ENCODE measurements at places on chromosomes 13 and 19.

- no peak for DNase-seq
These were observed 27.0 kb downstream of the ZNF20 start for GRCh38 chr19:12113121-12113520.

DNA sequence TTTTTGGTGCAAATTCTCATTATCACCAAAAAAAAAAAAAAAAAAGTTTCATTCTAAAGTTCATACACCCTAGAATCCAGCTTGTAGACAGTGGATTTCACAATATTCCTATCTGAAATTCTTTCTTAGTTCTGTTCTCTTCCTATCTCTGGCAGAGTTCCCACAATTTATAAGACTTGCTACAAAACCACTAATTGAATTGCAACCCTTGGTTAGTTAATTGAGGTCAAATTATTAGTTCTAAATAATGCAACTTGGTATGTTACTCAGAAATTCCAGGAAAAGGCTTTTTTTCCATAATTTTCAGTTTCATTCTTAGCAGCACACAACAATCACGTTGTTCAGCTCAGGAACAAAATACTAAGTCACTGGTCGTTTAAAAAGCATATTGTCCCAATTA lies 58.5 kb downstream of the SPATA13 start:
- DNase-seq, result no peak

DNA sequence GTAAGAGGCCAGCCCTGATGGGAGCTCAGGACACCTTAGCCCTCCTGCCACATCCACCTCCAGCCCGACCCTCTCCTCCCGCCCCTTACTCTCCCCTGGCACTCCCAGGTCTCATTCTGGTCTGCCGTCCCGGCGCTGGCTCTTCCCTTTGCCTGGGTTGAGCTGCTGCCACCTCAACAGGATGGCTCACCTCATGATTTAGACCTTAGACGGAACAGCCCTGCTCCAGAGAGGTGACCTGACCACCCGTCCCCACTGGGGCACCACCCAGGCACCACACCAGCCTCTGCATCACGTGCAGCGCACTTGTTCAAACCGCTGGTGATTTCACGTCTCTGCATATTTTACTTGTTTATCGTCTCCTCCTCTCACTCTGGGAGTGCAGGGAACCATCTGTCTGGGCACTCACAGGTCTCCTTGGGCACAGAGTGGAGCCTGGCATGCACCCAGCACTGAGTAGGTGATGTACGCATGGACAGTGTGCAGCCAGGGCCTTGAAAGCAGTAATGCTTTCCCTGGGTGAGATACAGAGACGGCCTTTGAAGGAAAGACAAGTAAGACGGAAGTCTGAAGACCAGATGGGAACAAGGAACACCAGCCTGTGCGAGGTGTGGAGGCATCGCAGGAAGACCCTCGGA lies 183.1 kb downstream of the KATNAL1 start:
- DNase-seq, result no peak

- DNase-seq, result no peak
These were observed 3.2 kb downstream of the ZNF562 start for GRCh38 chr19:9671655-9672054.

- DNase-seq, result no peak
These were observed 15.8 kb upstream of the CLDN10 start for GRCh38 chr13:95536632-95537241.

- DNase-seq, result no peak
These were observed 76.7 kb downstream of the RASA3 start for GRCh38 chr13:114055766-114056165.

GRCh38 chr19:3538965-3539755 lies at the start of gene TEKTIP1:
TSS of gene TEKTIP1 (plus strand) at chr19:3539174. CDS start at chr19:3539178, 4 bp downstream.
- DNase-seq, result no peak

GRCh38 chr19:33374236-33374714 lies 766 bp downstream of the CEBPG start:
- no peak for DNase-seq

- DNase-seq, result no peak
These were observed 312.4 kb downstream of the ZNF536 start for GRCh38 chr19:30684613-30685012.

- no peak for DNase-seq
These were observed 207.9 kb upstream of the UFM1 start for GRCh38 chr13:38141792-38142191.

GRCh38 chr13:21663197-21663596 lies 7.7 kb upstream of the FGF9 start:
- no peak for DNase-seq

DNA sequence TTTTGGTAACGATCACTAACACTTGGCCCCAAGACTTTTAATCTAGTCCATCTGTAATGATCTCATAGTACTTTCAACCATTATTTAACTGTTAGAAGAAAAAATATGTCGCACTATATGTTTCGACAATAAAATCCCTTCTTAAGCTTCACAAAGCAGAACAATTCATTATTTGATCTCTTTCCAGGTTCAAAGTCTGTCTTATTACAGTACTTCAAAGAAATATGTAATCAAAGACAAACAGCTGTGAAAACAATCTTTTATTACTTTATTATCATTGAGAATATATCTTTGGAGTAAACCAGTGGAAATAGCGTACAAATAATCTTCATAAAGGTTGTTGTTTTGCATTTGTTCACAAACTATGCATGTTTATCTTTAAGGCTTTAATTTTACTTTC lies 93.5 kb downstream of the DACH1 start:
- no peak for DNase-seq

DNA sequence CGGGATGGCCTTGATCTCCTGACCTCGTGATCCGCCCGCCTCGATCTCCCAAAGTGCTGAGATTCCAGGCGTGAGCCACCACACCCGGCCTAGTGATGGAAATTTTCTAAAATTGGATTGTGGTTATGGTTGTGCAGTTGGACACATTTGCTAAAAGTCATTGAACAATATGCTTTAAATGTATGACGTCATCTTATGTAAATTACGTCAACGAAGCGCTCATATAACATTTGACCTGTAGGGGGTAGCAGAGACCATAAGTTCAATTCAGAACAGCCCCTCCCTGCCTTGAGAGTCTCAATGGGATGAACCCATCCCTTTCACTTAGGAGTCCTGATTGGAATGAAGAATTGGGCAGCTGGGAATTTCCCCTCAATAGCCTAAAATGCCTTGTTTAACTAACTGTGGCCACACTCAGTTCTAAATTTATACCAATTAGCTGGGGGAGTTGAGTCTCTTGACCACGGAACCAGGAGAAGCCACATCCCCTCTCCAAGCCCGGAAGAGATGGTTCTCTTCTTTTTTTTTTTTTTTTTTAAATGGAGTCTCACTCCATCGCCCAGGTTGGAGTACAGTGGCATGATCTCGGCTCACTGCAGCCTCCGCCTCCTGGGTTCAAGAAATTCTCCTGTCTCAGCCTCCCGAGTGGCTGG lies 15.2 kb upstream of the TLE6 start:
- DNase-seq, result no peak

DNA sequence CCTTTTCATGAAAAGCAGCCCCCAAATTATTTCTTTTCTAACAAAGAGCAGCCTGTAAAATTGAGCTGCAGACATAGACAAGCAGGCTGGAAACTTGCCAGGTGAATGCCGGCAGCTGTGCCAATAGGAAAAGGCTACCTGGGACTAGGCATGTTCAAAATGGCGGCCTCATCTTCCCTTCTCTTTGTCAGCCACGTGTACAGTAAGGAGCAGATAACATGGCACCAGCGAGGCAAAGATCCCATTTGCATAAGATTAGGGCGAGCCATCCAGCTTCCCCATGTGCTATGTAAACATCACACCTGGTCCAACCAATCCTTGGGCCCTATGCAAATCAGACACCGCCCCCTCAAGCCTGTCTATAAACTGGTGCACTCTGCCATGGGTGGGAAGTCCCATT lies 31.2 kb upstream of the CACNA1A start:
- DNase-seq, result no peak

DNA sequence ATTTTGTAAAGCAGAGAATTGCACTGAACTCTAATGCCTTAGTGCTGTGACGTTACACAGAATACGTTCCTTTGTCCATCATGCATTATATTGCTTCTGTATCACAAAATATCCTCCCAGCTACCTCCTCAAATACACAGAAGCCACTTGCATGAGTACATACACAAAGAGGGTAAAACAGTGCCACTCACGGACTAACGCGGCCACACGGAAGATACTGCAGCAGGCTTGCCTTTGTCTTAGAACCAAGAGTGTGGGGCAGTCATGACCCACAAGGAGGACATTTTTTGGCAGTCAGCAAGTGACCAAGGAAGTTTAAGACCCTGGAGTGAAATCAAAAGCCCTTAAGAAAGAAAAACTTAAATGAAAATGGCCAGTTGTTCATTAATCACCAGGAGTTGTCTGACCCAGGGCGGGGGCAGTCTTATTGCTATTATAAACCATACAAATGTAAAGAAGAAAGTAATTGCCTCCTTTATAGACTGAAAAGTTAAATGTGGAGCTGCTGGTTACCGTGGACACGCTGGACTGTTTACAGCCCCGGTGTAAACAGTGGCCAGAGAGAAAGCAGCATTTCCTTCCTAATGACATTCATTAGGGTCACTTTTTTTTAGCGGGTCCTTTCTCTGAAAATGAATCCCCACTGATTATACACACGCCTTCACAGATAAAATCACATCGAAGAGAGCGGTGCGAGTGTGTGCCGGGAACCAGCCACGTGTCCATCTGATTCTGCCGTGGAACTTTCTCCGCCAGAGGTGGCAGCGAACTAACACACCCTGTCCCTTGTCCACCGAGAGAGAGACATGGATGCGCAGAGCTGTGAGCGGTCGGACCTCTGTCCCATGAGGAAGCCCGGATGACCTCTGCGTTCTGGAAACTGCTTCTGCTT lies 66.8 kb downstream of the SOX1 start:
- no peak for DNase-seq

GRCh38 chr13:95445131-95445530 lies 107.4 kb upstream of the CLDN10 start:
- DNase-seq, result no peak

DNA sequence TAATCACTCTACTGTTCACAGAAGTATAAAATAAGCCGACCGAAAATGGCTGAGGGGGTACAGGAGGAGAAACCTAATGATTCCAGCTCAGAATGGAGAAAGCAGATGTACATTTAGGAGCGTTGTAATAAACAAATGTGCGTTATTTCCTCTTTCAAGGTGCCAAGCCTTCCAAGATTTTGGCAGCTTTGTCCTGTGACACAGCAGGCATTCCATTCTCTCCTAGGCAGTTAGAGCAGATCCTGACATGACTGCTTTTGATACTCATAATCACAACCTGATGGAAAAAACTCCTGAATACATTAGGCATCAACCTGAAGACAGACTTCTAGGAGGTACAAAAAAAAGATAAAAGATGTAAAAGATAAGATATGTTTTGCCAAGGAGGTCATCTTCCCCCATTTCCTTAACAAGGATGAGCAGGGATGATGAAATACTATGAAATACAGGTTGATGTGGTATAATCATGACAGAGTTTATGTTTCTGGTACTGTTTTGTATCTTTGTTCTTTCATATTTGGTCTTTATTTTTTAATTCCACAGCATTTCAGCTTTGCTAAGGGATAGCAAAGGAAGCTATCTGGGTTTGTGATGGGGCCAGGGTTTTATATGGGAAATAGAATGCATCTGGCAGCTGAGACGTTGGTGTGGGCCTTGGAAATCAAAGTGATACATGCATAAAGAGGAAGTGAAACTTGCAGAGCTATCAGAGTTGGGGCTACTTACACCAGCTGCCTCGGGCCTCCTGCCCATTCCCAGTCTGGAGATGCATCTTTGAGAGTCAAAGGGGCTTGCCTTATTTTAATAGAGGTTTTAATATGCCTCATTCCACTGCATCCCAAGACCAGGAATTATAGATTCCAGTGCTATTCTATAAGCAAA lies 222.5 kb downstream of the OXGR1 start:
- no peak for DNase-seq

DNA sequence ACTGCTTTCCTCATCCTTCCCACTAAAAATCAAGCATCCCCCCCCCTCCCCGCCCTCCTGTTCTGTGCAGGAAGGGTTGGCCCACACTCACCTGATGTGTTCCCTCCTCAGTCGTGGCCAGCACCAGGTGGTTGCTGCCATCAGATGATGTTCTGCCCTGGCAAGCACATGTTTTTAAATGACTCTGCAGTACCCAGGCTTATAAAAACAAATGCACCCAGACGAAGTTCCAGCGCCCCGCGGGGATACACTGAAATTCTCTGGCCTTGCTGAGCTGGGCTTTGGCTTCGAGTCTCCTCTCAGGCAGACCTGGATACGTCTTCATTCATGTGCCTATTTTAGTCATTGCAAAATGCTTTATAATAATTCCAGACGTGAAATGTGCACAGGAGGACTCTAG lies 316.3 kb downstream of the DLEU7 start:
- DNase-seq, result no peak

GRCh38 chr19:1113986-1114483 lies 10.2 kb downstream of the GPX4 start:
- DNase-seq, result no peak

GRCh38 chr19:42018503-42019193 lies 24.6 kb upstream of the ATP1A3 start:
- DNase-seq, result no peak

- DNase-seq, result peak; percentile 23
These were observed 154.2 kb upstream of the KLF12 start for GRCh38 chr13:74288361-74288911.

DNA sequence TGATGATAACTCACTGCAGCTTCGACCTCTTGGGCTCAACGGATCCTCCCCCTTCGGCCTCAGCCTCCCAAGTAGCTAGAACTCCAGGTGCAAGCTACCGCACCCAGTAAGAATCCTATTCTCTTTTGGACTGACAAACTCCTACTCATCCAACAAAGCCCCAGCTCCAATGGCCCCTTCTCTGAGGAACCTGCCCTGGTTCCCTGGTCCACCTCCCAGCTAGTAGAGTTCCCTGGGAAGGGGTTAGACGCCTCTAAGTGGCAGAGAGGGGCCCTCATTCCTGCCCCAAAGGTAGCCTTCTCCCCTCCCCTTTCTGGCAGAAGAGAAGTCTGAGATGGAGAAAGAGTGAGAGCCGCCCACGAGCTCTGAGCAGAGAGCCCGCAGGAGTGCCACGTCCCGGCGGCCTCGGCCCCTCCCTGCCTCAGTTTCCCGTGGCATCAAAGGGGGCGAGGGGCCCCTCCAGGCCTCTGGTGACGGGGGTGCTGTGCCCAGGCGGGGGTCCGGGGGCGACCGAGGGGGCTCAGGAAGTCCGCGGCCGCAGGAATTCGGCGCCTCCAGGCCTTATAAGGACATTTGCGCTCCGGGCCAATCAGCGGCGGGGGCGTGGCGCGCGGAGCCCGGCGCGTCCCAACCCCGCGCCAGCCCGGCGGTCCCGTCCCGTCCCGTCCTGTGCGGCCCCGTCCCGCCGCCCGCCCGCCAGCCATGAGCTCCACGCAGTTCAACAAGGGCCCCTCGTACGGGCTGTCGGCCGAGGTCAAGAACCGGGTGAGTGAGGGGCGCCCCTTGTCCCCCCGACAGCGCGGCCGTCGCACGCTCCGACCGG lies at the start of gene CNN2:
CNN2 (plus strand) TSS at position 649 of the 823 bp plus-strand sequence; CDS start at position 703, 54 bp downstream.
- DNase-seq, result peak; percentile 81

DNA sequence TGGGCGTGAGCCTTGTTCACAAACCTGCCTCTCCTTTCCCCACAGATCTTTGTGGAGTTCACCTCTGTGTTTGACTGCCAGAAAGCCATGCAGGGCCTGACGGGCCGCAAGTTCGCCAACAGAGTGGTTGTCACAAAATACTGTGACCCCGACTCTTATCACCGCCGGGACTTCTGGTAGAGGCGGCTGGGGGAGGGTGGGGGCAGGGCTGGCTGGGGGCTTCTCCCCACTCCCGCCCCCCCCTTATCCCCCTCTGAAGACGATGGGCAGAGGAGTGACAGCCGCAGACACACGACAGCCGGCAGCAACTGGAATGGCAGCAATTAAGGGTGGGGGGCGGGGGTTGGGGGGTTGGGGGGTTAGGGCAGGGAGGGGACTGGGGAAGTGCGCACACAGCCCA lies 1.1 kb upstream of the EPN1 start:
- DNase-seq, result no peak

- no peak for DNase-seq
These were observed 303.5 kb downstream of the DLEU7 start for GRCh38 chr13:50539791-50540530.

Measured in activated naive CD8-positive, alpha-beta T cell treated with anti-CD3 and anti-CD28 coated beads for 36 hours (primary cell).